ENCODE measurements at places on chromosomes 12 and 14.

DNA sequence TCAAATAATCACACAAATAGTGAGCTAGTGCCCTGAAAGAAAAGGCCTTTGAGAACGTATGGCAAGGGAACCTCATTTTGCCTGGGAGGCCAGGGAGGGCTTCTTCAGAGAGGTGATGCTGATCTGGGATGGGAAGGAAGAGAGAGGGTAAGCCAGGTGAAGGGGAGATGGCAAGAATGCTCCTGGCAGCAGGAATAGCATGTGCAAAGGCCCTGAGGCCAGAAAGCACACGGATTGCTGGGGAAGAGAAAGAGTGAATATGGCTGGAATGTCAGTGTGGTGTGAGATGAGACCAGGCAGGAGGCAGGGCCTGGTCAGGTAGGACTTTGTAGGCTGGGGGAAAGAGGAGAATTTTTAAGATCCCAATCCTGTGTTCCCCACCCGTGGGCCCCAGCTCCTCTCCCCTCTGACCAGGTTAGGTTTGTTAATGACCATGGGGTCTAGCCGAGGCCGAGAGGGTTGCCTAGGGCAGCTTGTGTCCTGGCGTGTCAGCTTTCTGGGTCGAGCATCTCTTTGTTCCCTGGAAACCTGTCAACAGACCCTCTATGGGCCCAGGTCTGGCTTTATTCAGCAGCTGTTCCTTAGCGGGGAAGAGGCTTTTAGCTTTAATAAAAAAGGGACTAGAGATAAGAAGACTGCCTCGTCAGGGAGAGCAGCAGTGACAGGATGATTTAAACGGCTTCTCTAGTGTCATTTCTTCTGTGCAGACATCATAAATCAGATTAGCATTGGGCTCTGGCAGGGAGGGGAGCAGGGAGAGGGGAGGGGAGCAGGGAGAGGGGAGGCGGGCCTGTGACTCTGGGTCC lies 123.4 kb downstream of the ADCK1 start:
- no peak overlapping the region for H3K27ac ChIP-seq

GRCh38 chr14:24928386-24928900 lies 121.5 kb downstream of the STXBP6 start:
- H3K4me3 ChIP-seq = no peak overlapping the region
- DNase-seq = no peak
- no peaks in the 10 kb centered on the region for H3K4me1 ChIP-seq
- H3K27me3 ChIP-seq = no peaks in the 10 kb centered on the region

- H3K4me3 ChIP-seq = no peak overlapping the region
- H3K36me3 ChIP-seq = no peaks in the 10 kb centered on the region
- peaks cover 18% of the 10 kb centered on the region for H3K27me3 ChIP-seq
- H3K27ac ChIP-seq = no peak overlapping the region
- no peaks in the 10 kb centered on the region for H3K4me1 ChIP-seq
Measured at GRCh38 chr12:55063291-55063690, 43.5 kb downstream of the NEUROD4 start.

GRCh38 chr14:33709283-33709682 lies 241.6 kb downstream of the EGLN3 start:
- H3K27me3 ChIP-seq = no peaks in the 10 kb centered on the region
- H3K4me1 ChIP-seq = no peaks in the 10 kb centered on the region
- H3K27ac ChIP-seq = no peak overlapping the region
- DNase-seq = no peak
- no peak overlapping the region for H3K4me3 ChIP-seq

GRCh38 chr12:70032076-70032475 lies 207.0 kb downstream of the MYRFL start:
- no peak for DNase-seq
- no peaks in the 10 kb centered on the region for H3K4me1 ChIP-seq
- no peaks in the 10 kb centered on the region for H3K27me3 ChIP-seq
- H3K4me3 ChIP-seq = no peak overlapping the region
- no peaks in the 10 kb centered on the region for H3K36me3 ChIP-seq

DNA sequence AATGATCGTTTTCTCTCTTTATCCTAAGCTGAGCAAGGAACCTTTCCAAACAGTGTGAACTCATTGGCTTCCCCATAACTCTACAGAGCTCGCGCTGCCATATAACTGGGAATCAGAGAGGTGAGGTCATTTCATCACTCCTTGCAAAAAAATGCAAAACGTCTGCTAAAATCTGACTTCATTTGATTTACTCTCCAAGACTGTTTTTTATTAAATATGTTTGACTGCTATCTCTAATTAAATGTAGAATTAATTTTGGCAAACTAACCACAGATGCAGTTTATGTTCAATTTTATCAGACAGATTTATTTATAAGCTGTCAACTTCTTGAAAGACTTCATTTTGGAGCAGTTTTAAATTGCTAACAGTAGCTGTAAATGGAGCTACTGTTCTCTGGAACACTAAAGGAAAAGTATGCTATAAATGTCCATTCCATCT lies 131.6 kb upstream of the SOX5 start:
- H3K4me3 ChIP-seq = no peak overlapping the region
- no peaks in the 10 kb centered on the region for H3K36me3 ChIP-seq
- no peak for DNase-seq
- H3K27me3 ChIP-seq = no peaks in the 10 kb centered on the region

DNA sequence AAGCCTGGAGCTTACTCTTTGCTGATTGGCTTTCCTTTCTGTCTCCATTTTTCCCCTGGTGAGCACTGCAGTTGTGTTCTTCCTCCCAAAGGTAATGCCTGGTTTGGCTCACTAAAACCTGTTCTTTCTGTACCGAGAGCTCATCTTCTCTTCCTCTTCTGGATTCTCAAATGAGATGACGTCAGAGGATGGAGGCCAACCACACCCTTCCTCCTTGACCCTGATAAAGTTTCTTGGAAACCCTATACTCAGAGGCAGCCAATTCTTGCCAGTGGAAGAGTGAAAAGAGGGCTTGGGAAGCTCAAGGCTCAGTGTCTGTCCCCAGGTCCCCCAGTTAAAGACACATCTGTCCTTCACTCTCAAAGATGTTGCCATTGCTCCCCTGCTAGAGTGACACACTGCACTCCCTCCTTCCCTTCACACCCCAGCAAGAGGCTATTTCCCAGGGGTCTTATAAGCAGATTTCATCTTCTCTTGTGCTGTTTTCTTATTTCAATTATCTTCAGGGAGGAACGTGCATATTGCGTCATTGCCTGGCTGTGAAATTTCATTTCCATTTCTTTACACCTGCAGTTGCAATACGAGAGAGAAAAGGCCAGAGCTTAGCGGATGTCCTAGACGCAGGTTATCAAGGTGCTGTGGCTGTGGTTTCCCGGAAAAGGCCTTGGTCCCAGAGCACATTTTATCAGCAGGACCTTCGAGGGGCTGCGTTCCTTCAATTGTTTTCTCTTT lies 27.3 kb downstream of the NTF3 start:
- DNase-seq = no peak
- H3K27me3 ChIP-seq = no peaks in the 10 kb centered on the region
- H3K27ac ChIP-seq = no peak overlapping the region
- H3K4me1 ChIP-seq = peaks cover 11% of the 10 kb centered on the region
- H3K36me3 ChIP-seq = no peaks in the 10 kb centered on the region

DNA sequence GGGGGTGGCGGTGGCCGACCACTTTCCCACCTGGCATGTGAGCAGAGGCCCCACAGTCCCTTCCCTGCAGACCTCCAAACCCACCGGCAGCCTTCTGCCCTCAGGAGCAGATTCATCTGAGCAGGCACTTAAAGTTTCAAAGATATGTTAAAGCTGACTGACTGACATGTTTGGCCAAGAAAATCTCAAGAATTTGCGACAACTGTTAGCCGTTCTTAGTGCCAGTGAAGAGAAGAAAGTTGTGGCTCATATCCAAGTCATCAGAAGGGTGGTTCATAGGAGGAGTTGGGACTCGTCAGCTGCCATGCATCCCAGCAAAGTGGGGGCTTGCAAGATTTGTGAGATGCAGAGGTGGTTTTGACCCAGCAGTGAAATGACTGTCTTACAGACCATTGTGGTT lies 27.2 kb downstream of the ELK3 start:
- peaks cover 18% of the 10 kb centered on the region for H3K36me3 ChIP-seq
- DNase-seq = no peak
- H3K27me3 ChIP-seq = no peaks in the 10 kb centered on the region
- H3K4me3 ChIP-seq = no peak overlapping the region
- peaks cover 23% of the 10 kb centered on the region for H3K4me1 ChIP-seq
- no peak overlapping the region for H3K27ac ChIP-seq

Data from mesenchymal stem cell (in vitro differentiated cells and primary cell).